ENCODE measurements at places on chromosomes 6 and 20. TPM values are rescaled to one million over a fixed set of nuclear protein-coding genes. Genes with fewer than 3 reads are reported as not detected.

DNA sequence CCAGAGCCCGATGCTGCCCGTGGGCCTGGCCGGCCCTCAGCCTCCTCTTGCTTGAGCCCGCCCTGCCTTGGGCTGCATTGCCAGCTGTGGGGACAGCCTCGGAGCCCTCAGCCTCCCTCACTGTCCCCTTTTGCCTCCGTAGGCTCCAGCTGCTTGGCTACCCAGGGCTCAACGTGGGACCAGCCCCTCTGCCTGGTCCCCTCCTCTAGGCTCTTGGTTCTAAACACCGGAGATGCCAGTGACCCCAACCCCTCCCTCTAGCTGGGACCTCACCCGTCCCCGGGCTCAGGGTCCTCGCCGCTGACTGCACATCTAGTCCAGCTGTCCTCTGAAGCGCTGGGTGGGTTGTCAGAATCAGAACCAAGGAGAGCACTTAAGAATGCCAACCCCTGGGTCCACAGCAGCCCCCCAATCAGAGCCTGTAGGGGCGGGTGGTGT is 345.2 kb downstream of the ZFAND3 start:
- DNase-seq, result no peak

DNA sequence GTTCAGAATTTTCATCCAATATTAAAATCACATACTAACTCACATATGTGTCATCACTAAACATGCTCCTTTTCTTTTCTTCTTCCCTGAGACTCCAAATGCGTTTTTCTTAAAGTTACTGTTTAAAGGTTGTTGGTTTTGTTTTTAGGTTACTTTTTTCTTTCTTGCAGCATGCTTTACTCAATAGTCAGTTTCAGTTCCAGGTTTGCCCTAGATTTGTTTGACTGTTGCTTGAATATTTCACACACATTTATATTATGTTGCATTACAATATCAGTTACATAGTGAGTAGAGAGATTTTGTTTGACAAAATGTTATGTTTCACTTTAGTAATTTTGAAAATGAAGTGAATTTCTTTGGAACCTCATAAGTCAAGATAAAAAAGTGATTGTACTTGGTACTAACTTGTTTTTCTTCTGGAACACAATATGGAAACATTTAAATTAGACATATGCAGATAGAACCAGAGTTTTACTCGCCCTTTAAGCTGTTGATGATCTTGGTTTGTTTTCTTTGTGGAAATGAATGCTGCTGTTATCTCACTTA is 27.3 kb downstream of the FNDC1 start:
- DNase-seq, result no peak

Gene POLR1H
- polyA plus RNA-seq, result 37.3 TPM

DNA sequence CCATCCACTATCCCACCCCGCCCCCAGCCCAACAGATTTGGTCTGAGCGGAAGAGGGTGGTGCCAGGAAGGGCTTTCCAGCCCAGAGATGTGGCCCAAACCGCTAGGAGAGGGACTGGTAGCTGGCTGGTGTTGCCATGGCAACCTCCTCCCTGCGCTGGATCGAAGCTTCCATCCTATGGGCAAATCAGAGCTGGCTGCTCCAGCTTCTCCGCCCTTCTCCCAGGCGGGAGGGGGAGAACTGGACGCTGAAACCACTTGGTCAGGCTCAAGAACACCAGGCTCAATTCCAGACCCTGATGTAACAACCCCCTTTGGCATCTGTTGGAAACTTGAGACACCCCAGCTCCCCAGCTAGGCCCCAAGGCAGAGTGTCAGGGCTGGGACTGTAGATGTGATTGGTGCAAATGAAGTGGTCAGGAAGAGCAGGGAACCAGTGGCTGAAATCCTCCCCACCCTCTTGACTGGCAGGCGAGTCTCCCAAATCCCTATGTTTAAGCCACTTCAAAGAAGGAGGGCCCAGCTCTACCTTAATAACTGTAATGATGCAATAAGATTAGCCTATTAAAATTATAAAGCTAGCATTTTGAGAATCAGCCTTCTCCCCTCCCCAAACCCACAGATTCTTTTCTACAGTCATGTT is 4.2 kb downstream of the RIMS4 start:
- peak; percentile 97 for DNase-seq

- no peak for DNase-seq
Observed at GRCh38 chr20:10609276-10609675, 64.5 kb downstream of the JAG1 start.

Gene SGK2
- polyA plus RNA-seq, result 8.4 TPM

- no peak for DNase-seq
Observed at GRCh38 chr6:15769511-15770018, 106.7 kb upstream of the DTNBP1 start.

GRCh38 chr20:15857173-15857784 is 716.0 kb downstream of the KIF16B start:
- DNase-seq, result no peak

Gene TREM1
- 2.8 TPM for polyA plus RNA-seq

DNA sequence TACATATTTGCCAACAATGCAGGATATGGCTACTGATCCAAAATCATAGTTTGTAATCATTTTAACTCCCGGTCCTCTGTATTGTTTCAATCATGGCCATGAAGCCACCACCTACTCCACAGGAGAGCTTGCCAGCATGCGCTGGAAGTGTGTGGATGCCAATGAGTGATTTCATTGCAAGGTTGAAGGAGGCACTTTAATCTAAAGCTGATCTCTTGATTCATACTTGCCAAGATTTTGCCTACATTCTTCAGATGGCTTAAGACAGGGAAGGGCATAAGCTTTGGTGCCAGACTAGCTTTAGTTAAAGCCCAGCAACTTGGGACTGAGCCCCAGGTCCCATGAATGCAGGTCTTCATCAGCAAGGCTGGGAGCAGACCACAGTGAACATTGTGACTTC is 58.8 kb downstream of the TPD52L1 start:
- DNase-seq, result no peak

DNA sequence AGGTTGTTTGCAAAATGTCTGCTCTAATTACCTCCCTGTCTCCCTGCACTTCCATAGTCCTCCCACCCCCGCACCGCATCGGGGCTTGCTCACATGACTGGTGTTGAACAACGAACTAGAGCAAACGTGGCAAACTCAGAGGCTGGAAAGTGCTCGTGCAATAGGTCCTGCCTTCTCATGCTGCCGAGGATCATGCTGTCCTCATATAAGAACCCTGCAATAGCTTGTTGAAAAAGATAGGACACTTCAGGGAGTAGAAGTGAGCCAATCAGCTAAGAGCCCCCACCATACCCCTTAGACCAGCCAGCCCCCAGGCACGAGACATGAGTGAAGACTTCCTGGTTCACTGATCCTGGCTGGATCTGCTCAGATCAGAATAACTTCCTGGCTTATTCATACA is 219.2 kb downstream of the C6orf118 start:
- DNase-seq, result no peak

Gene CDSN
- polyA plus RNA-seq, result not detected

DNA sequence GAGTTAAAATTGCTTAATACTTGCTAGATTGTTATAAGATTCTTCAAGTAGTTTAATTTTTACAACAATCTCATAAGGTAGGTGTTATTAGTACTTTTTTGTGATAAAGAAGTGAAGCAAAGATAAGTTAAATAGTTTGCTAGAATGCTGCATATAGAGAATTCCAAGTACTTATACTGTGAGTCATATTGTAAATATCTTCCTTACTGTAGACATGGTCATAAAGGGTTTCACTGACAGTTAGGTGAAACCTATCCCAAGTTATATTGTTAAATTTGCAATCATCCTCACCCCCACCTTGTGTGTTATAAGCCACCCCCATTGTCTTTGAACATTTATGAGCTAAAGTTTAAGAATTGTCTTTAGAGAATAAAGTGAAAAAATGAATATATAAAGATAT is 142.0 kb downstream of the FAM83B start:
- DNase-seq, result no peak

DNA sequence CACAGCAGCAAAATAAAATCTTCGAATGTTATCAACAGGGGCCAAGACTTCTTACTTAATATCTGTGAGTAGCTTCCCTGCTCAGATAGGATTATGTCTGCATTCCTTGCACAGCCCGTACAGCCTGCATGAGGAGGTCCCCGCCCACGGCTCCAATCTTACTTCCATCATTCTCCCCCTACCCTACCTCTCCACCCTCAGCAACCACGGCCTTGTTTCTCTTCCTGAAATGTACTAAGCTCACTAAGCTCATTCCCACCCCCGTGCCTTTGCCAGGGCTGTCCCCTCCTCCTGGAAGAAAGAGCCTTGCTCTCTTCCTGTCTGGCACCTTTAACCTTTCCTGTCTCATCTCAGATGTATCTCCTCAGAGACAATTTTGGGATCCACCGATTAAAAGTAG is 120.4 kb downstream of the BCAS1 start:
- no peak for DNase-seq

DNA sequence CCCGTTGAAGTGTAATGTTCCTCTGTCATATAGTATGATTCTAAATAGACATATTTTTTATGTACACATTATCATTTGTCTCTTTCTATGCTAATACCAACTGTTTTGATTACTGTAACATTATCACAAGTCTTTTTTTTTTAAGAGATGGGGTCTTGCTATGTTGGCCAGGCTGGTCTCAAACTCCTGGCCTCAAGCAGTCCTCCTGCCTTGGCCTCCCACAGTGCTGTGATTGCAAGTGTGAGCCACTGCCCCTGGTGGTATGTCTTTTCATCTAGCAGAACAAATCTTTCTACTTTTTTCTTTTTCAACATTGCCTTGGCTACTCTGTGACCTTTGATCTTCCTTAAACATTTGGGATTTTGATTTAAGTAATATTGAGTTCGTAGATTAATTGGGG is 57.7 kb downstream of the SLX4IP start:
- no peak for DNase-seq

DNA sequence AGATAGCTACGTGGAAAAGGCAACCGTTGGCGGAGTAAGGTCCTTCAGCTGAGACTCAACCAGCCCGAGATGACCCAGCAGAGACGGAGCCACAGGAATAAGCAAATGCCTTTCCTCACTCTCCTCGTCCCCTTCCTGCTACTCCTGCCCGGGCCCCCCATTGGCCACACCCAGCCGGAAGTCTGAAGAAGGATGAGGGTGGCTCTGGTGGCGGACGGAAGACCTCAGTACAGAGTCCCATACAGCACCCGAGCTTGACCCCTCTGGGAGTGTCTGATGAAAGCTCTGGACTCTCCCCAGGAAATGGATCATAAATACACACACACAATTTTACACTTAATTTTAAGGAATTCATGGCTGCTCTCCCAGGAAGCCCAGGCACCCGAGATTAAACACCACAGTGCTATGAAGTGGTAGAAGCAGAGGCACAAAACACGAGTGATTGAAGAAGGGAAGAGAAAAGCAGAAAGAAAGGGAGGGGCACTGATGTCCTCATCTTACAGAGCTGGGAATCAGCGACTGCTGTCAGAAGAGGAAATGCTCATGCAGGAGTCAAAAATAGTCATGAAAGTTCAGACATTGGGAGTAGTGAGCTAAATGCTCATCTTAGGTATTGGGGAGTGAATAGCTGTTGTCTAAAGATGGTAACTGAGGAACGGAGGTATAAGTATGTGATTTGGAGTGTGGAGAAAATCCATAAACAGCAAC is 125.6 kb downstream of the BANF2 start:
- DNase-seq, result peak; percentile 65

DNA sequence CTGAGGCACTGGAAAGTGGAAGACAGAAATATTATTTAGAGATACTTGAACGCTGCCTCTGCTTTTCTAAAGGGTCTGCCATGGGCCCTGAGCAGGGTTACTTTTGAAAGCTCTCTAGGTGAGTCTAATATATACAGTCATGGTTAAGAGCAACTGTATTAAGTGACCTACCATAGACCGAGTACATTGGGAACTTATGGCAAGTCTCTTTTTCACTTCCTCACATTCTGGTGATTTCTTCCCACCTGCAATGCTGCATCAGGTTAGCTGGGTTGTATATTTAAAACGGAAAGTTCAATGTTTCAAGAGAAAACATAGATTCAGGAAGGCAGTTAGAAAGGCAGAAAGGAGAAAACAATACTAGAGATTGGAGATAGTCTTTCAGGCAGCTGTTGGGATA is 154.7 kb downstream of the PHF3 start:
- no peak for DNase-seq

DNA sequence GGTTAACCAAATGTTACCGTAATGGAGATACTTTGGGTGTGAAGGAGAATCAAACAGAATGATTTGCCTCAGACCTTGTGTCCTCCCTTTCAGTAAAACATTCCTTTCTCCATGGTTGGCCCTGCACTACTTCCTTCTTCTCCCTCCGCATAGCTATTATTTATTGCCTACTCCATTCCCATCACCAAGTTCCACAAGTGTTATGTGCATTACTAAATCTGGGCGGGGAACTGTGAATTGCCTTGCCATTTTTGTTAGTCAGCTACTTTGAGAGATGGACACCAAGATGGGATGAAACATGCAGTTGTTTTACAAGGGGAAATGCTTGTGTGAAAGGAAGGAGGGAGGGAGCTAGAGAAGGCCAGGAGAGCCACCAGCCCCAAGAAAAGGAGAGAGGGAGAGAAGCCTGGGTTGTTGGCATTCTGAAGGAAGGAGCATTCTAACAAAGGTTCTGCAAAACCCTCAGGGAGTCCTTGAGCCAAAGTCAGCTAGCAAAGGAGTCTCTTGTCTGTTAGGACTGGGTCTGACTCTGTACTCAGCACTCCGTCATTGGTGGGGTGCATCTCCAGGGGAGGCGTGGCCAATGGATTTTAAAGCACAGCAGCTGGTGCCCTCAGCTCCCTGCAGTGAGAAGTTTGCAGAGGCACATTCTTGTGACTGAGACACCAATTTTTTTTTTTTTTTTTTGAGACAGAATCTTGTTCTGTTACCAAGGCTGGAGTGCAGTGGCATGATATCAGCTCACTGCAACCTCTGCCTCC is 83.6 kb upstream of the CHD6 start:
- no peak for DNase-seq

Gene PROKR2
- polyA plus RNA-seq, result not detected

Gene DEFB124
- polyA plus RNA-seq, result 0.41 TPM

- no peak for DNase-seq
Observed at GRCh38 chr20:10247440-10247839, 28.8 kb downstream of the SNAP25 start.

Gene HSPA1L
- polyA plus RNA-seq, result 2.9 TPM

DNA sequence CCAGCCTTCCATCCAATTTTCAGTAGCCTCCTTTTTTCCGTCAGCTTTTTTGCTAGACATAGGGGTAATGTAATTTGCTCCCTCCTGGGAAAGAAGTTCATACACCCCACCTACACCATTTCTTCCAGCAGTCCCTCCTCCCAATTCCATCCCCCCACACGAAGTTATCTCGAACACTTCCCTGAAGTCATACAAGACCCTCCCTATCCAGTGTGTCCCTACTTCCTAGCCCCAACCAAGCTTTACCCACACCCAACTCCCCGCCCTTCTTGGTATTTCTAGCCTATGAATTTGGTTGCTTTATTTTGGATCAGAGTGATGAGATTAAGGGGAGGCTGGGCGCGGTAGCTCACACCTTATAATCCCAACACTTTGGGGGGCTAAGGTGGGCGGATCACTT is 1.0 kb downstream of the UBE2C start:
- no peak for DNase-seq

GRCh38 chr6:31114541-31114878 is at the start of gene PSORS1C1:
Gene PSORS1C1 (plus strand): TSS chr6:31114800. CDS start chr6:31129633, 14,833 bp downstream.
- DNase-seq, result no peak

- DNase-seq, result no peak
Observed at GRCh38 chr20:952196-952795, 36.2 kb upstream of the ANGPT4 start.

Gene TOX2
- polyA plus RNA-seq, result 59.0 TPM

Gene C6orf163
- polyA plus RNA-seq, result 5.7 TPM

GRCh38 chr6:37525460-37526357 is 26.0 kb upstream of the CCDC167 start:
- no peak for DNase-seq
